ENCODE measurements at places on chromosomes 5 and 9. TPM values are rescaled to one million over a fixed set of nuclear protein-coding genes. Genes with fewer than 3 reads are reported as not detected.

- no peak for ATAC-seq
These were observed 61.5 kb upstream of the CTXN3 start for GRCh38 chr5:127587246-127587917.

GRCh38 chr9:123174887-123175518 lies 93.4 kb downstream of the STRBP start:
- no peak for ATAC-seq

Gene ZNF454
- total RNA-seq: 2.6 TPM

- ATAC-seq: no peak
These were observed 42.5 kb downstream of the KCNIP1 start for GRCh38 chr5:170546282-170546681.

- no peak for ATAC-seq
These were observed 105.3 kb downstream of the LHFPL2 start for GRCh38 chr5:78543292-78543691.

Measured in motor neuron (in vitro differentiated cells).